Hindlimb muscle (tissue), 1 donor: ENCODE measurements at places on chromosomes 5 and 9.

DNA sequence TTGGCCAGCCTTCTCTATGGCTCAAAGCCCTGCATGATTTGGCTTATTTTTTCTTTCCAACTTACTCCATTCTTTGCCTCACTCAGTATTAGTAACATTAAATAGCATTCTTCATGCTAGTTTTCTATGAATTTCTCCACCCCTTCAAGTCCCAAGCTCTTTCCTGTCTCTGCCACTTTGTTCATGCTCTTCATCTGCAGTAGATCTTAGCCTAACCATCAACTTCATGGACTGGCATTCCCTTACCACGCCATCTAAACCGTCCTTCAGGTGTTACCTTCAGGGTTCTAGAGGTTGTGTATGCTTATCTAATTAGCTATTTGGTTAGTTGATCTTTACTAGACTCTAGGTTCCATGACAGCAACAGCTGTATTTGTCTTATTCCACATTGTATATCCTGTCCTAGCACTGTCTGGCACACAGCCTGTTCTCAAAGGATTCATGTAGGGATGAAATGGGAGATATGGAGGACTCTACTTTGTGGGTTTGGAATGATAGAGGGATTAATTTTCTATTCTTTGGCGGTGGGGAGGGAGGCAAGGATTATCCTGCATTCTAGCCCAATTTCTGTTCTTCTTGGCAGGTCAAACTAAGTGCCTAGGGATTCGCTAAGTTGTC lies 26.4 kb downstream of the TMEM167A start:
- DNase-seq = no peak

DNA sequence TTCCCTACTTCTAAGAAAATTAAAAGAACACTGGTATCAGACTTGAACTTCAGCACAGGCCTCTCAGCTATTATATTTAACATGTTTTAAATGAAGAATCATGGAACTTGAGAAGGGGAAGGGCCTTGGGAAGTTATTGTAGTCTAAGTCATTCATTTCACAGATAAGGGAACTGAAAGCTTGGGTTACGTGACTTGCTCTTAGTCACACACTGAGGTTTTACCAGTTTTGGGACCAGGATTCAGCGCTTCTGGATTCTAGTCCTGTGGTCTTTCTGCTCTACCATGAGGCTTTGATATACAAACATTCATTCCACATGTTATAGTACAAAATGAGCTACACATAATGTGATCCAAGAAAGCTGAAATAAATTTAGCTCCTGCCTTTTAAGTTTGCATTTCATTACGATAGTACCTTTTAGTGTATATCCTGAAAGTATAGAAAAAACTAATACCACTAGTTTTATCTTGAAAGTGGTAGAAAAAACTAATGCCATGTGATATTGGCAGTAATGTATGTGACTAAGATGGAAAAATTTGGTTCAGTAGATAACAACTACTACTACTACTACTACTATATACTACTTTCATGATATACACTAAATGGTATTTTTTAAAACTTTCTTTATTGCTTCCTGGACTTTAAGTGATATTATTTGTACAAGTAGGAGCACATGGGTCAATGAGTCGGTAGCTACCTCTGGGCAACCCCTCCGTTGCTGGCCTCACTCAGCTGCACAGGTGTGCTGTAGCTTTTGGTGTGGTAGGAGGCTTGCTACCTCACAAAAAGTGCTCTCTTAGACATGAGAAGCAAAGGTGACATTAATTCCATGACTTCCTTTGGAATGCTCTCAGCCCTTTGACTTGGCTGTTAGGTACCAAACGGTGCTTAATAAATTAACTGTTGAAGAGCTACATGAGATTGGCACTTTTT lies 40.7 kb downstream of the F2RL2 start:
- no peak for DNase-seq

DNA sequence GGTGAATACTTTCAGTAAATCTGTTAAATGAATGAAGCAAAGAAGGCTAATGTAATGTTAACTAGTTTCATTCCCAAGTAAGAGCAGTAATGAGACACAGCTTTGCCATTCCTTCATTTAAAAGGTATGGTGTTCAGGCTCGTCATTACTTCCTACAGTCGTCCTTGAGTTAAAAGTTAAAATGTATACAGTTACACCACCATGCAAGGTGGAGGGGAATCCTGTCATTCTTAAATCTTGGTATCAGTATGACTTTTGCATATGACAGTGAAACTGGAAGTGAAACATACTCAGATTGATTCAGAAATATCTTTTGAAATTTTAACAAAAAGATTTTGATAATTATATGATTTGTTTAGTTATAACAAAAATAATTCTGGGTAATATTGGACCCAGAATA lies 25.9 kb downstream of the MTRR start:
- no peak for DNase-seq

DNA sequence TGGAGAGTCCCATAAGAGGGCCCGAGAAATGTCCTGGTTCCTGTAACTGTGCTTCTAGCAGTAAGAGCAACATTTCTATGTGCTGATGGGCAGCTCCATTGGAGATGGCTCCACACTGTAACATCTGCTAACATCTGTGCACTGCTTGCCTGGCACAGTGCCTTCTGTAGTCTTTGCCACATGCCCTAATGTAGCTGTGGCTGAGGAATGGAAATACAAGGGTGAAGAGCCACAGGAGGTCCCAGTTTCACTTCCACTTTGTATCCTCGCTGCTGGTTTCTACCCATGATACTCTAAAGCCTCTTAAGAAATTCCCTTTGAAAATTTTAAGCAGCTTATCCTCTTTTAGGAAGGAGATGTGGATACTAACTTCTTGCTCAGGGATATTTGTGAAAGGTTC lies 97.4 kb downstream of the HOMER1 start:
- DNase-seq = peak; percentile 10

DNA sequence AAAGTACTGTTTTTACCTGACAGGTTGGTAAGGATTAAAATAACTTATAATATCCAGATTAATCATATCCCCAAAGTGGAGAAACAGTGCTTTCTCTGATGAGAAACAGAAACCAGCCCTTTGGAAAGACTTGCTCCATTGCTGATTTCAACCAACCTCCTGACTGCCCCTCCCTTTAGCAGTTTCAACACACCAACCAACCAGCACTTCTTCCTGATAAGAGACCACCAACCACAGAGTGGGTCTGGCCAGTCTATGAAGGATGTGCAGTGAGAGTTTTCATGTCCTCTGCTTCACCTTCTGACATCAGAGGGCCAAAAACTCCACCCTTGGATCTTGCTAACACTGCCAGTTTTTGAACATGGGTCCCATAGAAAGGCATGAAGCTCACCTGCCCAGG lies 28.1 kb downstream of the RIGI start:
- no peak for DNase-seq

DNA sequence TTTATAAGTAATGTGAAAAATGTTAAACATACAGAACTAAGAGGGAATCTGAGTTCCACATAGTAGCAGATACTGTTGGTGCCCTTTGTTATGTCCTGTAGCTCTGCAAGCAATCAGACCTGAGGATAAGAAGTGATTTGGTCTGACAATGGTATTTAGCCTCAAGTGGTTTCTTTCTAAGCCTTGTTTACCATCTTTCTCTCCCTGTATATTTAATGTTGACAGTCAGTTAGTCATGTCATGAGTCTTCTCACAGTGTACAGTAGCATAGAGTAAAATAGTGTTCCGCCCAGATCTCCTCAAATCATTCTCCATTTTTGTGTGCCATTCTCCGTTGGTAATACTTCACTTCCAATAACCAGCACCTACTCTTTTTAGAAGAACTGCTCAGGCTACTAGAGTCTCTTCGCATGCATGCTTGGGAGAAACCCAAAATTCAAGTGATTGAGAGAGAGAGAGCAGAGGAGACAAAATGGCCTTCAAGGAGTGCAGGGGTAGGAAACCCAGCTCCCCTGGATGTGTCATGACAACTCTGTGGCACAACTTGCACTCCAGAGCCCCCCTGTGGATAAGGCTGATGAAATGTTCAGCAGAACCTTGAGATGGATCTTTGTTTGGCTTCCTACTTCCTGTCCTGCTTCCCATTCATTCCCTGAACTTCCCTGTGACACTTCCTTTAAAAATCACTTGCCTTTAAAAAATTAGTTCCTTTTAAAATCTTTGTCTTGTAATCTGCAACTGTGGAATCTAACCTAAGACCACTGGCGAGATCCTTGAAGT lies 129.2 kb upstream of the FST start:
- DNase-seq = no peak

GRCh38 chr5:41465493-41466171 lies 44.8 kb downstream of the PLCXD3 start:
- no peak for DNase-seq

DNA sequence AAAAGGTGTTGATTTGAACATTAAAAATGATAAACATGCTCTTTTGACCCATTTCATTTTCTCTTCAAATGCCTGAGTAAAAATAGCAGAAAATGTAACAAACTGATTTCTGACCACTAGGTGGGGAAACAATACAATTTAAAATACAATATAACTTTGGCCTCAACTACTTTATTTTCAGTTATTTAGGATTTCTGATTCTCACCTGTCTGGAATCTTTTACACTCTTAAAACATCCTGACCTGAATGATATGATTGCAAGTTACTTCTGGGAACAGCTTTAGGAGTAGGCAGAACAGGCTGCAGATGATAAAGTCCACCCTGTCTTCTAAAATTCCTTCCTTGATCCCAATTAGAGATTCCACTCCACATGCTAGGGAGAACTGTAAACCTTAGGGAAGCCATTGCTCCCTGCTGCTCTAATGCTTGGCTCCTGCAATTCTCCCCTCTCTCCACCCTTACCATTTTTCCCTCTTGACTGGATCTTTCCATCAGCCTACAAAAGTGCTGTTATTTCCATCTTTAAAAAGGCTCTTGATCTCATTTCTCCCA lies 70.3 kb downstream of the FYB1 start:
- DNase-seq = peak; percentile 15

GRCh38 chr5:82358457-82358856 lies 80.3 kb upstream of the RPS23 start:
- no peak for DNase-seq

DNA sequence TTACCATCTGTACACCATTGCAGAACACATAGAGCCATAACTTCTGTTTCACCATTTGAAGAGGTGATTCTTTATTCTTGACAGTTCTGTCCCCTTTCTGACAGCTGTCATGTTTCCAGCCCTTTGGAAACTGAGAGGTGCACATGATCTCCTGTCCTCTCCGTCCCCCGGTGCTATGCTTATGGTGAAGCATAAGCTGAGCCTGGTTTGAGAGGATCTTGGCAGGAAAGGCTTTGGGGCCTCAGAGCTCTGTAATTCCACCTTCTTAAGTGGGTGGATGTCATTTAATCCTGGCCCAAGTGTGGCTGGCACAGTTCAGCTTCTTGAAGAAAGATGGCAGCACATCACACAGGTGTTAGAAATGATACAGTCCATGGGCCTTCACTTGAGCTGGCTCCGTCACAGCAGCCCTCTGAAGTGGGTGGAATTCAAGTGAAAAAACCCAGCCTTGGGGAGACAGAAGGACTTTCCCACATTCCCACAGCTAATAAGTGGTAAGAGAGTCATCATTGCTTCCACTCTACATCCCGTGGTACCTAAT lies 30.7 kb upstream of the GRPEL2 start:
- DNase-seq = no peak

DNA sequence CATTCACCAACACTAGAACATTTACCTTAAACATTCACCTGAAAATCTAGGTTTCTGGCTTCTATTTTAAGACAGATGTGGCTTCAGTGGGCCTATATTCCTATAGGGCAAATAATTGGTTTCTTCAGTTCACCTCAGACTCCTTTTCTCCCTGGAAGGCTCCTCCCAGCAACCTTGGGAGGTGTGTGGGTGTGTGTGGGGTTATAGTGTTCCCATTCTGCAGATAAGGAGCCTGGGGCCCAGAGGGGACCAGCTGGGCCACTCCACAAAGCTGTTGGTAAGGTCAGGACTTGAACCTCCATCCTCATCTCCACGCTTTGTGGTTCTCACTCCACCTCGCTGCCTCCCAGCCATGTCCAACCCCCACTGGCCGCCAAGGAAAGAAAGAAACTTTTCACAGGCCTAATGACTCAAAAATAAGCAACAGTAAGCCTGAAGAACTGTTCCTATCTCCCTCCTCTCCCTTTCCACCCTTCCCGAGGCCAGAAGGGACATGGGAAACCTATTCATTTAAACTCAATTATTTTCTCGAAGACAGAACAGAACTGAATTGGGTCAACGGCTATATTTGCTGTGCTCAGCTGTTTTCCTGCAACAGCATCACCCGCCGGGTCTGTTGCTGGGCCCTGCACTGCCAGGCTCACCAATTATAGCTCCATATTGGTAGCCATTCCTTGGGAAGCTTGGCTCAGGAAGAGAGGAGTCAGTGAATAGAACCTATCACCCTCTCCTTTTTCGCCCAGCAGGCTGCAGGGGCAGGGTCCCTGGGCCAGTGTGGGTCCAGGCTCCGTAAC lies 78.5 kb downstream of the DAB2IP start:
- no peak for DNase-seq

DNA sequence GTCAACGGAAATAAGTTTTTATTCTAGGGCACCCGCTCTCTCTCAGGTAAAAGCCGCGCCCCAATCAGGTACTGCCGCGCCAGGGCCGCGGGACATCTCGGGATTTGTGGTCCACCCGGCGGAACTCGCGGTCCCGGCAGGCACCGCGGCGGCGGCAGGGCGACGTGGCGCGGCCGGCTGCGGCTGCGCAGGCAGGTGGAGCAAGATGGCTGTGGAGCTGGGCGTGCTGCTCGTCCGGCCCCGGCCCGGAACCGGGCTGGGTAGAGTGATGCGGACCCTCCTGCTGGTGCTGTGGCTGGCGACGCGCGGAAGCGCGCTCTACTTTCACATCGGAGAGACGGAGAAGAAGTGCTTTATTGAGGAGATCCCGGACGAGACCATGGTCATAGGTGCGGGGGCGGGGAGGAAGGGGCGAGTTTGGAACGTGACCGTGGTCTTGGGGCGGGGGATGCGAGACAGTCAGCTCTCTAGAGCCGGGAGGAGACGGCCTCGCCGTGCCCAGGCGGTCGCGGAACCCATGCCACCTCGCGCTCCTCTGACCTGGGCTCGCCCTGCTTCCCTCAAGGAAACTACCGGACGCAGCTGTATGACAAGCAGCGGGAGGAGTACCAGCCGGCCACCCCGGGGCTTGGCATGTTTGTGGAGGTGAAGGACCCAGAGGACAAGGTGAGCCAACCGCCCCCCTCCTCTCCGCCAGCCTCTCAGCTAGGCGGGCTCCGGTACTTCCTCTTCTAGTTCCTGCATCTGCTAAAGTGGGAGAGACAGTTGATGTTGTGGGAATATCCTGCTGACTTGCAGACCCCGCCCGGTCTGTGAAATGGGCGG lies at the start of gene TMED9:
Gene TMED9 (plus strand): TSS at position 194 of the 825 bp plus-strand sequence. CDS start 12 bp downstream, at position 206.
- DNase-seq = peak; percentile 91
